LoVo (cell line): ENCODE measurements at places on chromosomes 3 and 15.

- no peak for DNase-seq
These were observed 87.1 kb downstream of the RGMA start for GRCh38 chr15:93001881-93002280.

DNA sequence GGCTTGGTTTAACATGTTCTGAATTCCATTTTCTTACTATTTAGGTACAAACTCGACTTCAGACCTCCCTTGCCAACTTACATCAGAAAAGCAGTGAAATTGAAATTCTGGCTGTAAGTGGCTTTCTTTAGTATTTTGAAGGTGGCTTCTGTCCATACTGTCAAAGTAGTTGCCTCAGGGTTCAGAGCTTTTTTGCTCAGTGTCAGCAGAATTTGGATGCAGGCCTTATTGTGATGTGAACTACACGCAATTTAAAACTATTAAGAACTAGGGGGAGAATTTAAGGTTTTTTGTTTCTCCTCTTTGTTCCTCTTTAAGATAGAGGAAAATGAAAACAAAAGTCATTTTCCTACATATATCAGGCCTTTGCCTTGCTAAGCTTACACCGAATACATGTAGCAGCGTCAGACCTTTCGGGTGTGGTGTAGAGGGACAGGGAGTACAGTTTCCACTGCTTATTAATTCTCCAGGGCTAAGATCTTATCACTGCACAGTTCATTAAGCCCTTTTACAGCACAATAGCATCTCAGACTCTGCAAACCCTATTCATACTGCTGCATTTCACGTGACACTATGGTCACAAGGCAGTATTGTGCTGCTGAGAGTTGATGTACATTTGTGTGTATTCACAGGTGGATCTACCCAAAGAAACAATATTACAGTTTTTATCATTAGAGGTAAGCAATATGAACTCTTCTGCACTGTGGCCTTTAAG, 6.7 kb downstream of the SRP14 start:
- no peak for DNase-seq

DNA sequence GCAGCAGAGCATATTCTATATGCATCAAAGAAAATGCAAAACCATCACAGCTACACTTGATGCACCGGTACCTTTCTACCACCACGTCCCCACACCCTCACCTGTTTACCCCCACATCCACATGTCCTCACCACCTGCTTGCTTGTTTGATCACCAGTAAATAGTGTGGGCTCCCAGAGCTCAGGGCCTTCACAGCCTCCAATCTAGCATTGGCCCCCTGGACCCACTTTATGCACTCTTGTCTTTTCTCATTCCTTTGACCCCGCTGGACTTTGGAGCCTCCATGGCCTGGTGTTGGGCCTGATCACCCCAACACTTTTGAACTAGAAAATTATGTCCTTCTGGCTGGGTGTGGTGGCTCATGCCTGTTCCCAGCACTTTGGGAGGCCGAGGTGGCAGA, 190.1 kb downstream of the PDE8A start:
- DNase-seq: no peak

DNA sequence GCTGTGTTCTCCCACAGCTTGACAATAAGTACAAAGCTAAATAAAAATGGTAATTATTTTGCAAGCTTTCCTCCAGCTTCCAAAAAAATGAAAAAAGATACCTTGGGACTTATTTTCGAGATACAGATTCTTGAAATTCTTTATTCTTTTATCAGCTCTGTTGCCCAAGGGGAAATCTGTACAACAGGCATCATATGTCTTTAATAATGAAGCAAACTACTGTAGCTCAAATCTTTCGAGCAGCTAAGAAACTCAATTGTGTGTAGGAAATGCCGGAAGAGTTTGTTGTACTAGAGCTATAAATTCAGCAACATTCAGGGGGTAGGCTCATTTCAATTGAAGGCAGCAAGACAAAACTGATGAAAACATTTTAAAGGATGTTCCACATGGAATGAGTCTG, 297.7 kb downstream of the GBE1 start:
- no peak for DNase-seq

GRCh38 chr3:124810970-124811369, 76.2 kb downstream of the ITGB5 start:
- DNase-seq: no peak

GRCh38 chr3:114850898-114851297, 296.2 kb downstream of the ZBTB20 start:
- DNase-seq: no peak

DNA sequence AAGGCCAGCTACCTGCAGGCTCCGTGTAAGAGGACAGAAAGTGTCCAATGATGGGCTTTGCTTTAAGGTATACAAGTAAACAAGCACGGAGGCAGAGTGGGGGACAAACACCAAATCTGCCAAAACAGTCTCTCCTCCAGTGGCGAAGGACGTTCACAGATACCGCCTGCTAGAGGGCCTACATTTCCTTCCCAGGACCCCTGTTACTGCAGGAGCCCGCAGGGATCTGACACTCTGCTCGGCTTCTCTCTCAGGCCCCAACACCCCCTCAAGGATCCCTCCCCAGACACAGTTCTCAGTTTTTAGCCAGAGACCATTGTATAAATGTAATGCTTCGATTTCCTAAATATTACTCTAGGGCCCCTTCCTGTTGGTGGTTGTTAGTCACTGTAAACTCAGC, 46.0 kb upstream of the VGLL4 start:
- DNase-seq: no peak

- no peak for DNase-seq
These were observed 688.8 kb upstream of the CCDC54 start for GRCh38 chr3:106688464-106688863.

DNA sequence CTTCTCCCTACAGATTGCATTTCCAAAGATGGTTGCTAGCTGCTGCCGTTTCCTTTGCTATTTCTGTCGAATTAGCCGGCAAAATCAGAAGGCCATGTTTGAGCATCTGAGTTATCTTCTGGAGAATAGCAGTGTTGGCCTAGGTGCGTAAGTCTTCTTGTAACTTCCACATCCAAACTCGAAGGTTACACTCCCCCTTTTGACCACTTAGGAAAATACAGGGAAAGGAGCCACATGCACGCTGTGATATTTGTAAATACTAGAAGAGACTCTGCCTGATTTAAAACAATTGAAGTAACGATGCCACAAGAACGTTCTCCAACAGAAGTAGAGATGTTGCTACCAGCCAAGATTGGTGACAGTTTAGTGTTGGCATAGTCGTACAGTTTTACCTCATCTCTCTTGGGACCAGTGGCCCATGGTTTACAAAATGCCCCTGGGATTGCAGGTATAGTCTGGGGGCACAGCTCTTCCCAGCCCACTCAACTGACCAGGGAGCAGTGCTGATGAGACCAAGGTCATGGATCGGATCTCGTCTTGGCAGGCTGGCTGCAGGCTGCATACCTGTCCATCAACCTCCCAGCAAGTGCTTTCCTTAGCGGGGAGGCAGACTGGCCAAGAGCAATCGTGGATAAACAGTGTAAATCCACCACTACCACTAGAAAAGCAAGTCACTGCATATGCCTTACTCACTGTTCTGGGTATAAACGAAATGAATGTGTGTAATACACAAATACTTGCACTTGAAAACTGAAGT, 268.4 kb upstream of the CHRM5 start:
- DNase-seq: no peak

DNA sequence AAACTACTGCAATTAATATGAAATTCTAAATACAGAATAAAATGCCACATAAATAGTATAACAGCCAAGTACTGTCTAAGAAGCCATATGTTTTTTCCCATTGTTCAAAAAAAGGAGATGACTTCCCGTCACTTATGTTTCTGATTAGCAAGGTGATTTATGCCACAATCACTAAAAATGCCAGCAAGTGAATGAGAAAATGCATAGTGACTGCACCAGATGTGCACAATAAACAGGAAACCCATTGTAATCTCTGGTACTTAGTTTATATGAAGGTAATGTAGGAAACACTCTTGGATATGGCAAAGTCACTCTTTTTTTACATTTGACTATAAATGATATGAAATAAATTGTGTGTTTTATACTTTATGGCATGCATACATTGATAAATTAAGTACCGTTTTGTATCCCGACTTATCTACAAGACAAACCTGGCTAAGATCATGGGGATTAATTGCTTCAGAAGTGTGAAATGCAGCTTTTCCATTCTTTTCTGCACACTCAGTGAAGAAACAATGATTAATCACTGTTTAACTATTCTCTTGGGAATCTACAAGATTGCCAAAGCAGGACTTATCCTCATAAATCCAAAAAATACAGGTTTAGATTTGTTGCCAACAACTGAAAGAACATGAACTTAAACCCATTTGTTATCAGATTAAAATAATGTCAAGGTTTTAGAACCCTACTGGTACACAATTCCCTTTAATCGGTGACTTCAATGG, 164.5 kb downstream of the TBC1D5 start:
- DNase-seq: no peak

DNA sequence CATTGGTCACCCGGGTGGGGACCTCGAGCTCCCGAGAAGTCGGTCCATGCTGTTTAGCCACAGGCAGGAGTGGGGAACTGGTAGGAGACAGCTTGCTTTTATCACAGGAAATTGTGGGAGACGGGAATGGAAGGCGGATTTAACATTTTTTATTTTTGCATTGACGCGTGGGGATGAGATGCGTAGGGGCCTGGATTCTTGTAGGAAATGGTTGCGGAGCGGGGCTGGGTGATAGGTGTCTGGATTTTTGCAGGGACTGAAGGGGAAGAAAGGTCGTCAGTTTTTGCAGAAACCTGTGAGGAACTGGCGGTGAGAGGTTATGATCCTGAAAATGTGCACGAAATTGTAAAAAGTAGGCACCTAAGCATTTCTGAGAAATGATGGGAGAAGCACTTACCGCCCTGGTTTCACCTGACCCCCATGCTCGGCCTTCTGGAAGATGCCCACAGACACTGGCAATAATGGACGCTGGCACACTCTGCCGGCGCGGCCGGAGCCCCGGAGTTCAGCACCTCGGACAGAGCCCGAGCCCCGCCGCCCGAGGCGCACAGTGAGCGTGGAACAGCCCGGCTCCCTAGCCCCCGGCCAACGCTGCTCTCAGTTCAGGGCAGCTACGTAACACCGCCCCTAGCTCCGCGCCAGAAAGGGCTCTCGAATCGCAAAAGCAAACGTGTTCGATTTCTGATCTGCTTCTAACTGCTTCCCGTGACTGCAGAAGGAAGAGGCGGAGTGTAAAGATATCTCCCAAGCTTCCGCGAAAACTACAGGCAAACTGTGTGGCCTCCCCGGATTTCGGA, 928 bp downstream of the ANKRD34C start:
- DNase-seq: no peak

DNA sequence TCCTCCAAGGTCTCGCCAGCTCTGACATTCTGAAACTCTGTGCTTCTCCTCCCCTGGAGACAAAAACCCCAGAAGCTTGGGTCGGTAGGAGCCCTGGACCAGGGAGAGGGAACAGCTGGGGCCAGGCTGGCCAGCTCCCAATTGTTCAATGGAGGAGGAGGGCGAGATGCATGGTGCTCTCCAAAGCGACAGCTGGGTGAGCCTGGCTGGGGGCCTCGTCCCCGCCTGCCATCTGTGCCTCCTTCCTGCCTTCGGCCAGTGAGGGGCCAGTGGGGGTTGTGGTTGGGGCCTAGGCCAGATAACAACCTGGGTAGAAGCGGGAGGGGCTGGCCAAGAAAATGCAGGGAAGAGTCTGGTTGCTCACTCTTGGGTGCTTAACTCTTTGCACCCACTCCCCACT, 79.4 kb downstream of the CORO2B start:
- DNase-seq: no peak

DNA sequence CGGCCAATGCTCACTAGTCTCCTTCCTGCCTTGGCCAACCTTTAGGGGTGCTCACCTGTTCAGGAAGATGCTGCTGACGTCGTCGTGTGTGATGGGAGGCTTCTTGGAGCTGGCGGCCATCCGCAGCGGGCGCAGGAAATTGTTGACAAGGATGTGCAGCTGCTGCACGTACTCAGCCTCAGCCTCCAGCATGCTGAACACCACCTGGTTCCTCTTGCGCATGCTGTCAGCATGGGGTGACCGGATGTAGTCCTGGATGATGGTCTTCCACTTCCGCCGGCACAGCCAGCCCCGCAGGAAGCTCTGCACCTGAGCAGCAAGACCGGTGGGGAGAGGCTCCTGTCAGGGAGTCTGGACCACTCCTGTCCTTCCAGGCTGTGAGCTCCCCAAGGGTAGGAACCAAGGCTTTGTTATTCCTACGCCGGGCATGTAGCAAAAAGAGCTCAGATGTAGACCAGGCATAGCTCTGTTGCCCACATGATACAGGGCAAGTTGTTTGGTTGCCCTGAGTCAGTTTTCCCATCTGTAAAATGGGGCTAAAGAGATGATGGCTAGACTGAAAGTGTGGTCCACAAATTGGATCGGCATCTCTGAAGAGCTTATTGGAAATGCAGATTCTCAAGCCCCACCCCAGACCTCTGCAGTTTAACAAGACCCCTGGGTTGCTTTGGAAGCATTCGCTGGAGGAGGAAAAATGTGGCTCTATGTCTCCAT, 43.7 kb downstream of the RASGRF1 start:
- no peak for DNase-seq

GRCh38 chr3:52874160-52874701, 23.1 kb downstream of the STIMATE start:
- DNase-seq: no peak

GRCh38 chr3:157354722-157355121, 81.9 kb upstream of the PTX3 start:
- no peak for DNase-seq

DNA sequence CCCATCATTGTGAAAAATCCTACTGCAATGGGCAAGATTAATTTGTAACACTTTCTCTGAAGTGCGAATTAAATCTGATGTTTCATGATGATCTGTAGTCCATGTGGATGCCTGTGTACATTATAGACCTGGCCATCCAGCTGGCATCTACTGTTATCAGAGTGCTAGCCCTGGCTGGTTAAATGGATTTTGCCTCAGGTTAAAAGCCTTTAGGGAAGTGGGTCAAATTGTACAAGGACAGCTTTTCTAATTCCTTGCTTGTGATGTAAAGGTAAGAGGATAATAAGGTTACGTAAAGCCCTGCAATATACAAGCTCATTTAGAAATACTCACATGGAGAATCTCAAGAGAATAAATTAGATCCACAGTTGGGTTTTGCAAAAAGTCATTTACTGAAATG, 138.2 kb downstream of the EPHA3 start:
- DNase-seq: no peak

DNA sequence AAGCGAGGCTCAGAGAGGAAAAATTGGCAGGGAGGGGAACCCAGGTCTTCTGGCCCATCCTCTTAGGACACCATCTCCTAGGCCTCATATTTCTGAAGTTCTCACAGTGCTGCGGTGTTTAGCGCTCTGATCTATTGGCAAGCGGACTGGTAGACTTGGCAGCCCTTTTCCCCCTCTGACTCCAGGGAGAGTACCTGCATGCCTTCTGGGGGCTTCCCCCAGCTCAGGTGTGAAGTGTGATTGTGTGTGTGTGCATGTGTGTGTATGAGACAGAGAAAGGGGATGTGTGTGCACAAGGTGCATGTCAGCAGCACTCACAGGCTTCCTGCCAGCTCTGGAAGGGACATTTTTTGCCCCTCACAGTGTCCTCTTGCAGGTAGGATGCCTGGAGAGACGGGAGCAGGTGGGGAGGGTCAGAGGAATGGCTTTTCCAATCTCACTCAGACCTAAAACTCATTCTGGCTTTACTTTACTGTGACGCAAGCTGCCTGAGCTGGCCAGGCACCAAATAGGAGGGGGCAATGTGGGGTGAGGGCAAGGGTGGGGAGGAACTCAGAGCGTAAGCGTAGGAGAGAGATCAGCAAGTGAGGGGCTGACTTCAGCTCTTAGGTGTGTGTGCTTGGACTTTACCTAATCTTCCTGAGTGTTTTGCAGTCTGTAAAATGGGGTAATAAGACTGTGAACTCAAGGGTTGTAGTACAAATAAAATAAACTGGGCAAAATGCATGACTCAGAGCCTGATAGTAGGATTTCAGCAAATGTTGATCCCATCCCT, 4.0 kb upstream of the IL17RE start:
- DNase-seq: no peak

- DNase-seq: no peak
These were observed 145.3 kb upstream of the ROPN1 start for GRCh38 chr3:124137216-124137615.
